ENCODE measurements at places on chromosomes 1 and 21.

DNA sequence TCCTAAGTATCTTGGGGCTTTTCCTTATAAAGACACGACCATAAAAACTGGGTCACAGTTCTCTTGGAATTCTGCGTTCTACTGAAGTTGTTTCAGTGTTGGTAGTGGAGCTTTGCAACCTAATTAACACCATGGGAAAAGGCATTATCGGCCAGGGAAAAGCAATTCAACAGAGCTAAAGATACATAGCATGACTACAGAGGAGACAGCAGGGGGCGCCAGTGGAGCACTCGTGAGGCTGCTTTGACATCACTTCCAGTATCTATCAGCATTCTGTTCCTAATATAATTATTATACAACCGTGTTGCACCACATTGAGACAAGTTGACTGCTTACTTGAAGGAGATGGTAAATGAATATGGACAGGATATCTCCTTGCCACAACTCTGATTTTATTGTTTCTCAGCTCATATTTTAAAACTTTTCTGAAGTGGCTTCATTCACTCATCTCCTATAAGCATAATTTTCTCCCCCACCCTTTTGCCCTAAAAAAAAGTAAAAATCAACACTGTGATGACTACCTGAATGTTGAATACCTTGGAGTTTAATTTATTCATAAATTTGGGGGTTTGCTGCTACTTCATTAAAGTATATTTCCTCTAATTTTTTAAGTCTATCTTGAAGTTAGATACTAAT is 39.4 kb downstream of the ZP4 start:
- DNase-seq: no peak

GRCh38 chr1:2777424-2778219 is 23.9 kb downstream of the TTC34 start:
- DNase-seq: no peak

DNA sequence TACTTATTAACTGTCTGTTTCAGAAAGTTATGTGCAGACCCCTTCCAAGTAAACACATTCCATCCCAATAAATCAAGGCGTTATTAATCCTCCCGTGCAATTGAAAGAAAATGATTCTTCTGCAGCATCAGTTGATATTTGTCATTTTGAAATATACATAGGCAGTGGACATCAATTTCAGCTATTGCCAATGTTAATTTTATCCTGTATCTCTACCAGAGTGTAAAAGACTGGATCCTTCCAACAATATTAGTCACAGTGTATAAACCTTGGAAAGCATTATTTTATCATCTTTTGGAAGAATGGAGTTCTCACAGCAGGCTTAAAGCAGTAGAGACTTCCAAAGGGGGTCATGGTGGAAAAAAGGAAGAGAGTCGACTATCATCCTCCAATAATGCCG is 150.4 kb downstream of the CYYR1 start:
- no peak for DNase-seq

GRCh38 chr1:181324797-181325616 is 158.3 kb upstream of the CACNA1E start:
- no peak for DNase-seq

GRCh38 chr1:167165948-167166689 is 54.6 kb upstream of the POU2F1 start:
- DNase-seq: no peak

- DNase-seq: no peak
Observed at GRCh38 chr1:48107516-48107915, 110.3 kb upstream of the TRABD2B start.

GRCh38 chr1:33030575-33030974 is 6.1 kb downstream of the AK2 start:
- DNase-seq: no peak

- no peak for DNase-seq
Observed at GRCh38 chr1:35126546-35126945, 47.4 kb downstream of the ZMYM1 start.

- no peak for DNase-seq
Observed at GRCh38 chr1:25948641-25949040, 42.4 kb upstream of the STMN1 start.

DNA sequence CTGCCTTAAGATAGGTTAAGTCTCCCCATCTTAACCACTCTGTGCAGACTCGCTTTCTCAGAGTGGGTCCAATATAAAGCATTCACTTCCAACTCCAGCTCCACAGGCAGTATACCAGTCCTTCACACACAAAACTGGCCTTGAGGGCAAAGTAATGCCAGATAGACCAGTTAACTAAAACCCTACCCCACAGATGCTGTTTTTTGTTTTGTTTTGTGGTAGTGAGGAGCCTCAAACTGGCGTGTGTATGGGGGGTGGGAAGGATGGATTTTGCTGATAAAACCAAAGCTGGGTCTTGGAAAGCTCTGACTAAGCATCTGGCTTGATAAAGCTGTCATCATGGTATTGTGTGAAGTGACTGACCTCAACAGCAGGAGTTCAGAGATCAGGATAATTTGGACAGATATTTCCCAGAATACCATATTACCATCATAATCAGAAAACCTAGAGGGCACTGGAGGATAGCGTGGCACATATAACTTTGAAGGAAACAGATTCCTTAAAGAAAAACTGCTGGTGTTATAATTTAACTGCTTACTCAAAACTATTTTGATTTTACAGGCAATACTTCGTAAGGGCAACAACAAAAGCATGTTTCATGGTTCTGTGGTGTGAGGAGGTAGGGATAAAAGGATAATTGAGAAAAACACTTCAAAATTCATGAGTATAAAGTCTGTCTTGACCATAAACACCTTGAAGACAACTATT is 29.6 kb upstream of the CPLANE2 start:
- DNase-seq: no peak

DNA sequence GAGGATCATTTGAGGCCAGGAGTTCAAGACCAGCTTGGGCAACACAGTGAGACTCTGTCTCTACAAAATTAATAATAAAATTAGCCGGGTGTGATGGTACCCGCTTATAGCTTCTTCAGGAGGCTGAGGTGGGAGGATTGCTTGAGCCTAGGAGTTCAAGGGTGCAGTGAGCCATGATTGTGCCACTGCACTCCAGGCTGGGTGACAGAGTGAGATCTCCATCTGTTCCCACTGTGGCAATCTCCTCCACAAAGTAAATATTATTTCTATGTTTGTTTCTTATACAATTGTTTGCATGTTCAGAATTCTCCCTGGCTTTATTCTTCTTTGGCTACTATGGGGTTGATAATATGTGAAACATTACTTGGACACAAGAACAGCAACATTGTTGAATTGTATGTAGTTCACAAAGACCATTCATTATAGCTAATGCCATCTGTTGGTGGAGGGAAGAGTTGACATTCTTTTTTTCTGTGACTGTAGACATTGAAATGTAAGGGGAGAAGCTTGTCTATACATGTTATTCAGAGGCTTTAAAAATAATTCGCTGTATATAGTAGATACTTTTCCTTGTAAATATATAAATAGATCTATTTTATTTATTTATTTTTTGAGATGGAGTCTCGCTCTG is 47.8 kb upstream of the SRSF10 start:
- DNase-seq: no peak

DNA sequence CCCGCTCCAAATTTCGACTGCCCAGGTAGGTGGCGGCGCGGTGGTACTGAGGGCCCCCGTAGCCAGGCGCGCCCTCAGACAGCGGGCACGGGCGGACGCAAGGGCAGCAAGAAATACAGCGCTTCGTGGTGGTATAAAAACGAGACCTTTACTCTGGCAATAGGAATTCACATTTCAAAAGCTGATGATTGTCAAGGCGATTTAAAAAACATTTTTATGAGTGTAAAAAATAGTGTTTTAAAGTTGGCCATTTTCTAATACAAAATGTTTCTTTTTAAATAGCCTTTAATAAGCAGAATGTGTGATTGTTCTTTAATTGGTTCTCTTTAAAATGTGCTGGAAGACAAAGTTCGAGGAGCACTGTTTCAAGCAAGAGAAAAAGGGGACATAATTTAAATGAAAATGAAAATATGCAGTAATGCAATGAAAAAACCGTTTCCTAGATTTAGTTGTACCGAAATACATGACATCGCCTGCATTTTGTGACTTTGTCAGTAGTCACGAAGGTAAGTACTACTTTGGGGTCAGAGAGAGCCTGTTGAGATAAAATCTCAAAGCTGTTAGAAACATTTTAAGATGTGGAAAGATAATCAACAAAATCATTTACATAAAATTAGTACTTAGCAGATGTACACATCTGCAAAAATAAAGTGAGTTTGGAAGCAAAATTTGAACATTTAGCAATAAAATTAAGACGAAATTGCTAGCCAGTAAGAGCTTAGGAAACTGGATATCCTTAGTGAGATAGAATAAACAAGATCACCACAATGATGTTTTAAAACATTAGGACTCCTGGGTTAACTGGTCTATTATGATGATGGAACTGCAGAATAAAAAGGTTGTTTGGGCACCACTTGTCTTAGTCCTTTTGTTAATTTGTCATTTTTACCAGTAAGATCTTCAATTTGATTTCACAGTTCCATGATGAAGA is 1.1 kb upstream of the PSMG1 start:
- DNase-seq: no peak

GRCh38 chr1:116991171-116991845 is 10.3 kb upstream of the CD101 start:
- DNase-seq: no peak

DNA sequence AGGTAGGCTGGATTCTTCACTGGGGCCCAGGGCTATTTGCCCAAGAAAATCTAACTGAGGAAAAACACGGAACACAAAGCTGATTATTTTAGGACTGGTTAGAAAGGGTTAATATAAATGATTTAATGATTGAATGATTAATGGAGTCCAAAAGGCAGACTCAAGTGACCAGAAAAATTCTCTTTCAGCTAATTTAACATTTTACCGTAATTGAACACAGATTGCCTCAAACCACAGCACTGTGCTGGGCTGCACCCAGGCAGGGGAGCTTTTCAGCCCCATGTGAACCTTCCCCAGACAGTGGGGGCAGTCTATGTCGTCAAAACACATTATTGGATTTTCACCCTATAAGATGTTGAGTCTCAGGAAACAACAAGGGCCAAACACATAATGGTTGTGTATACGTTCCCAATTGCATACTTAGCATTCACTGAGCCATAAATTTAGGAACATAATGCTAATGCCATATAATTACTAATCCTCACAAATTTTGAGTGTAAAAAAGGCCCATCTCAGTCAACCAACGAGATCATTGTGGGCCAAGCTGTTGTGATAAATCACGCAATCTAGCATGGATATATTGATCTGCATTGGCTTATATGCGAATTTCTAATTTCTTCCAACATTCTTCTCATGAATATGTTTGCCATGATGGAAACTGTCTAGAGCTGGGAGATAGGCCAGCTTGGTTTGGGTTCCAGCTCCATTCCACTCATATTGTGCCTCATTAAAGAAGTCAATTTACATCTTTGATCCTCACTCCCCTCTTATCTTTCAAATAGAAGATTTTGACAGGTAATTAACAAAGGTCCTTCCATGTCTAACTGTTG is 27.7 kb downstream of the DSCAM start:
- no peak for DNase-seq

- DNase-seq: no peak
Observed at GRCh38 chr1:24648919-24649318, 5.8 kb downstream of the SRRM1 start.

DNA sequence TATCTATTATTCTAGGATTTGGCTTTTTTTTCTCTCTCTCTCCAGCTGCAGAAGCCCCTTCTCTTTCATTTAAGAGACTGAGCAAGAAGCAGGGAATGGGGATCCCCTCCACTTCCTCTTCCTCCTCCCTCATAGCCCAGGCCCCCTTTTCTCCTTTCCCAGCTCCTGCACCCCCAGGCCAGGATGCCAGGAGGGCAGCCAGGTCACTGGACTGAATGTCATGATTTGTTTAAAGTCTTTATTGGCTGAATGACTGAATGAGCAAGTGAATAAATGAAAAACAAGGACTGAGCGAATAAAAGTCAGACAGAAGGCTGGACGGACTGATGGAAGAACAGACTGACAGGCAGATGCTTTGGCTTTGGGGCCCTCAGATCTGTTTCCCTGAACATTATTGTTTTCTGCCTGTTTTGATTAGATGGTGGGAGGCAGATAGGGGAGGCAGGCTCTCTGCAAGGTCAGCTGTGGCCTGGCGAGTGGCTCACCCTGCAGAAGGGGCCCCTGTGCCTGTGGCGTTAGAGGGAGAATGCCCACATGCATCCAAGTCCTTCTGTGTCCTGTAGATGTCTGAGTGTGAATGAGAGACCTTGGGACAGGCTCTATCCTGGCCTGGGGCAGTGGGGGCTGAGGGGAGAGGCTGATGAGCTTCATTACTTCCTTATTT is 20.3 kb upstream of the ADGRB2 start:
- no peak for DNase-seq

GRCh38 chr1:86084998-86085397 is 71.6 kb downstream of the COL24A1 start:
- DNase-seq: no peak

GRCh38 chr1:181438013-181438412 is 45.3 kb upstream of the CACNA1E start:
- no peak for DNase-seq

DNA sequence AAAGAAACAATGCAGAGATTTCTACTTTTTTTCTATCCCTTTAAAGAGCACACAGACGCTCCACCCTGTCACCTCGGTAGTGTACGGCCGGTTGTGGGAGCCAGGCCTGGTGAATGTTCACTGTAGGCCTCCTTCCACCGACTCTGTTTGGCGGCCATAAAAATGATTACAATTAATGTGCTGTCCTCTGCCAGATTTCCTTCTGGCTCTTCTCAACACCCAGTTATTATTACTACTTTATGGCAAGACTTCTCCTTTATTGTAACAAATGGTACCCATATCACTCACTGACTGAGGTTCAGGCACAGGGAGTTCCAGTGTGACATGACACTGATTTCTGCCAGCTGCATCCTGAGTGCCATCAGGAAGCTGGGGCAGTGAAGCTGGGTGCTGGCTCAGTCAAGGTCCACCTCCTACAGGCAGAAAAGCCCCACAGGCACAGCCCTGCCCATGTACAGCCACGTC is 37.4 kb downstream of the GPR161 start:
- DNase-seq: no peak

- no peak for DNase-seq
Observed at GRCh38 chr1:116881879-116882520, 27.7 kb upstream of the PTGFRN start.

- DNase-seq: no peak
Observed at GRCh38 chr1:31215065-31215570, 24.6 kb downstream of the NKAIN1 start.

DNA sequence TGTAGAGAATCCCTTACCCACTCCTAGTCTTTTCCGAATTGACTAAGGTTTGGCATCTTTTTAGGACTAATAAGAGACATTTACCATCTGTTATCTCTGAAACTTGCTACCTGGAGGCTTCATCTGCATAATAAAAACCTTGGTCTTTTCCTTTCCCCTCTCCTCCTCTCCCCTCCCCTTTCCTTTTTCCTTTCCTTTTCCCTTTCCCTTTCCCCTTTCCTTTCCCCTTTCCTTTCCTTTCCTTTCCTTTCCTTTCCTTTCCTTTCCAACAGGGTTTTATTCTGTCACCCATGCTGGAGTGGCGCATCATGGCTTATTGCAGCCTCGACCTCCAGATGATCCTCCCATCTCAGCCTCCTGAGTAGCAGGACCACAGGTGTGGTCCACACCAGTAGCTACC is 195.7 kb downstream of the RYR2 start:
- no peak for DNase-seq

DNA sequence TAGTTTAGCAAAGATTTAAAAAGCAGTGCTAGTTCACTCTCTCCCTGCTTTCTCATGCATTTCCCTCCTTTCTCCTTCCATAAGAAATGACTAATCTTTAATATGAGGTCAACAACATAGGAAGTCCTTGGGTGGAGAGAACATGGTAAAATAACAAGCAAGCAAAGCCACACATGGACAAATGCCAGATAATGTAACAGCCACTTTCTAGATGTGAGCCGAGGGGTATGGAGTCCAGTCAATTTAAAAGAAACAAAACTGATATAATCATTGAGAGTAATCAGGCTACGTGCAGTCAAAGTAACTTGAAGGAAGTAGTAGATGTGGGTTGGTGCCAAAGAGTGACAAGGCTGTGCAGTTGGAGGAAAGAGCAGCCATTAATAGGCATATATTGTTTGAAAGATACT is 69.6 kb downstream of the DUSP10 start:
- no peak for DNase-seq
